GM18507 (cell line): ENCODE measurements at places on chromosomes 16 and 17.

DNA sequence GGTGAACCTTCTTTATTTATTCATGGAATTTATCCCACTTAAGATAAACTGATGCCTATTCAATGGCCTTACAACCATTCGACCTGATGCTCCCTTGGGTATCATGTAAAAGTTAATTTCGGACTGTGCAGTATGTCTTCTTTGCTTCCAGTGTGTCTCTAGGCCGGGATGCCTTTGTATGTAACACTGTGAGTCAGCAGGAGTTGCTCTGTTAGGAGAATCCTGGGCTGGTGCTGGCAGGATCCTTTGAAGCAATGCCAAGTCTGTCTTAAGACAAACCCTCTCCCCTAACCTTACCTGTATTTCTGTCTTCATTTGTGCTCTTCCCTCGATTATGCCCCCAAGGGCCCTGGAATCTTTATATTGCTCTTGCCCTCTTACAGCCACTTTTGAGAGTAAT is 37.9 kb upstream of the ABCA8 start:
- no peak for DNase-seq

GRCh38 chr17:17865035-17865434 is 28.2 kb upstream of the SREBF1 start:
- DNase-seq = no peak

DNA sequence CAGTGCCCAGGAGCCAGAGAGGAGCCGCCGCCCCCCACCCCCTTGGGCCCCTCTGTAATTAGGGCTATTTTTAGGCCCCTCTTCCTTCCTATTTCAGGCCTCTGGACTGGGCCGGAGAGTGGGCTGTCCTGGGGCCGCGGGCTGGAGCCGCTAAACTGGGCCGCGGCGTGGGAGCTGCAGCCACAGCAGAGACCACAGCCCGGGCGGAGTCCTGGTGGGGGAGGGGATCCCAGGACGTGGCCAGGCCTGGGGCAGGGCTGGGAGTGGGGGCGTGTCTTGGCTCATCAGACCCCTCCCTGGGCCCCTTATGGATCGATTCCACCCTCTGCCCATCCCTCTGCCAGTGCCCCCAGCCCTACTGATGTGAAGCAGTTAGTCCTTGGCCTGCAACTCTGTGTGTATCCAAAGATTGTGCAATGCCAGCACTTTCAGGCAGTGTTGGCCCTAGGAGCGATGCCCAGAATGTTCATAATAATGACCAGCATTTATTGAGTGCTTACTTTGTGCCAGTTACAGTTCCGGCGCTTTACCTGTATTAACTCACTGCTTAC is 15.0 kb upstream of the TAC4 start:
- no peak for DNase-seq

DNA sequence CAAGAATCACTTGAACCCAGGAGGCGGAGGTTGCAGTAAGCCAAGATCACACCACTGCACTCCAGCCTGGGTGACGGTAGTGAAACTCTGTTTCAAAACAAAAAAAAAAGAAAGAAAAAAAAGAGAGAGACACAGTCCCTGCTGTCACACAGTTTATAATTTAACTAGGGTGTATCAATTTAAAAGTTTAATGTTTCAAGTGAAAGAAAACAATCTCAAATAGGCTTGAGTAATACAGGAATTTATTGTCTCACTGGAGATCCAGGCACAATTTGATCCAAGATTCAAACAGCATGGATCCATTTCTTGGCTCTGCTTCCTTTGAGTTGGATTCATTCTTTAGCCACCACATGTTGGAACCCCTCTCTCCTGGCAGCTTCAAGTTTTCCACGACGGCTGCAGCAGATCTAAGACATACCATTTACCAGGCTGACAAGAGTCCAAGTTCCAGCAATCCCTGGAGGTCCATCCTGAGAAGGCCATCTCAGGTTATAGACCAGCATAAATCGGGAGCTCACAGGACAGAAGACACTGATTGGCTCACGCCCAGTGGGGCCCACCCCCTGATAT is 97.5 kb downstream of the YPEL2 start:
- DNase-seq = no peak

GRCh38 chr17:9707948-9708347 is 62.6 kb downstream of the USP43 start:
- no peak for DNase-seq

DNA sequence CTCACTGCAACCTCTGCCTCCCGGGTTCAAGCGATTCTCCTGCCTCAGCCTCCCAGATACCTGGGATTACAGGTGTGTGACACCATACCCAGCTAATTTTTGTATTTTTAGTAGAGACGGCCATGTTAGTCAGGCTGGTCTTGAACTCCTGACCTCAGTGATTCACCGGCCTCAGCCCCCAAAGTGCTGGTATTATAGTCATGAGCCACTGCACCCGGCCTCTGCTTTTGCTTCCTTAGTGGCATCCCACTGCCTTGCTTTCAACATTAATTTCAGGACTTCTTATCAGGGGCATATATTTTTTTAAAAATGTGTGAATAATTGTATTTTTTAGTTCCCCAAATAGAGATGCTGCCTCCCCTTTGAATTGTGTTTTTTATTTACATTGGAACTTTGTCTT is 98.8 kb downstream of the SYCE1L start:
- DNase-seq = no peak

DNA sequence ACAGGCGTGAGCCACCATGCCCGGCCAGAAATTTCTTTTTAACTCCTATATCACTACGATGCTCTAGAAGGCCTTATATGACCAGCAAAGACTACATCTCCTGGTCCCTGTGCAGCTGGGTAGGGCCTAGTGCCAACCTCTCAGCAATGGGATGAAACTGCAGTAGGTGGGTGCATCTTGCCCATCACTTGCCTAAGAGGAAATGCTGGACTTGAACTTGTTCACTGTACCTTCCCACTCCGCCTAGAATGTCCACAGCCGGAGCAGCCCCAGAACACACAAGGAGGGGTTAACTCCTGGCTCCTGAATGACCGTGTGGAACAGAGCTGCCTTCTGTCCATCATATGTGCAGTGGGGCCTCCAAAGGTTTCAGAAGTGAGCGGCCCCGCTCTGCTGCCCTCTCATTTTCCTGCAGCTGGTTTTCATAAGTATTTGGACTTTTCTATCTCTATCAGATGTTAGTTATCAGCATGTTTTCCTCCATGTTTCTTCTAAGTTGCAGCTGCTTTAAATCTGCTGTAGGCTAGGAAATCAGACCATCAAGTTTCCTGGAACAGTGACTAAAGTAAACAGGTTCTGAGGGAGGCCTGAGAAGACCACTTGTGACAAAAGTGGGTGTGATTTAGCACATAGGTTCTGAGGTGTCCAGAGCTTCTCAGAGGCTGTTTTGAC is 52.5 kb downstream of the WSB1 start:
- no peak for DNase-seq

GRCh38 chr16:65947951-65948350 is 418.5 kb upstream of the CDH5 start:
- no peak for DNase-seq

DNA sequence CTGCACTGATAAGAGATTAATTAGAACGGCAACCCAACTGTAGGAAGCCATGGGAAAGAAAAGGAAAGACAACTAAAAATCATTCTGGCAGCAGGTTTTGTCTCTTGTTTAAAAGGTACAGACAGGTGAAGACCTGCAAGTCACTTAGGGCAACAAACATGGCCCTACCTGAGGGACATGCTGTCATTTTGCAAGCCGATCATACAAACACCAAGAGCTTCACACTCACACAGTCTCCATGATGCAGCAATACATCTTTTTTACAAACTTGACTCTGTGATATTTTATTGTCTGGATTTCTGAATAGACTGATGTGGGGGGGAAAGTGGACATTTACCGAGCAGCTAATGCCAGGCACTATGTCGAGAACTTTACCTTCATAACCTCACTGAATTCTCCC is 101.8 kb downstream of the PARN start:
- DNase-seq = no peak

DNA sequence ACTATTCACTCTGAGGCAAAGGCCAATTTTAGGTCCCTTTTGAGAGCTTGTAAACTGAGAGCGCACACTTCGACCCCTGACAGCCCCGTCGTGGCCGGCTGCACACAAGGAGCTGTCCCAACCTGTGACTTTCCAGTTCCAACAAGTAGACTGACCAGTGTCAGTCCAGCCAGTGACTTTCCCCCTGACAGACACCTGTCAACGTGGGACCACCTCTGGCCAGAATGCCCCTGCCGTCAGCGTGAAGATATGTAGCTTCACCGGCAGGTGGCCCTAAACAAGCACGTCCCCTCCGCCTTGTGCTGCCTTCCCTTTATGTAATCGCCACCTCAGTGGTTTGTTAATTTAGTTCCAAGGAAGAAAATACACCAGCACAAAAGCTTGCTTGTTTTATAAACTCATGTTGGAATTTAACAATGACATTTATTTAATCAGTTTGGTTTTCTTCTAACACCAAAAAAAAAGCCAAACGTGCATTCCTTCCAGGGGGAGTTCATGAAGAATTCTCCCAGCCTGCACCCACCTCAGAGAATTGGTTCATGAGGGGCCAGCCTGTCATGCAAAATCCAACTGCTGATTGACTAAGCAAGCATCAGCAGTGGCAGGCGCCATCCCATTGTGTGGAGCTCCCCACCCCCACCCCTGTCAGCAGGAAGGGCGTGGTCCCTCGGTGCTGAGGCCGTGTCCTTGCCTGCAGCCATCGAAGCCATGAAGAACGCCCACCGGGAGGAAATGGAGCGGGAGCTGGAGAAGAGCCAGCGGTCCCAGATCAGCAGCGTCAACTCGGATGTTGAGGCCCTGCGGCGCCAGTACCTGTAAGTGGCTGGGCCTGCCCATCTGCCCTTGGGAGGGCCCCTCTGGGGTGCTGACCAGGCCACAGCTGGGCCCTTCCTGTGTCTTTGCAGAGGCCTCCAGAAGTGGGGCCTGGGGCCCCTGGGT is 33.9 kb downstream of the PLD6 start:
- no peak for DNase-seq

GRCh38 chr17:4161192-4161966 is 18.4 kb downstream of the CYB5D2 start:
- no peak for DNase-seq

DNA sequence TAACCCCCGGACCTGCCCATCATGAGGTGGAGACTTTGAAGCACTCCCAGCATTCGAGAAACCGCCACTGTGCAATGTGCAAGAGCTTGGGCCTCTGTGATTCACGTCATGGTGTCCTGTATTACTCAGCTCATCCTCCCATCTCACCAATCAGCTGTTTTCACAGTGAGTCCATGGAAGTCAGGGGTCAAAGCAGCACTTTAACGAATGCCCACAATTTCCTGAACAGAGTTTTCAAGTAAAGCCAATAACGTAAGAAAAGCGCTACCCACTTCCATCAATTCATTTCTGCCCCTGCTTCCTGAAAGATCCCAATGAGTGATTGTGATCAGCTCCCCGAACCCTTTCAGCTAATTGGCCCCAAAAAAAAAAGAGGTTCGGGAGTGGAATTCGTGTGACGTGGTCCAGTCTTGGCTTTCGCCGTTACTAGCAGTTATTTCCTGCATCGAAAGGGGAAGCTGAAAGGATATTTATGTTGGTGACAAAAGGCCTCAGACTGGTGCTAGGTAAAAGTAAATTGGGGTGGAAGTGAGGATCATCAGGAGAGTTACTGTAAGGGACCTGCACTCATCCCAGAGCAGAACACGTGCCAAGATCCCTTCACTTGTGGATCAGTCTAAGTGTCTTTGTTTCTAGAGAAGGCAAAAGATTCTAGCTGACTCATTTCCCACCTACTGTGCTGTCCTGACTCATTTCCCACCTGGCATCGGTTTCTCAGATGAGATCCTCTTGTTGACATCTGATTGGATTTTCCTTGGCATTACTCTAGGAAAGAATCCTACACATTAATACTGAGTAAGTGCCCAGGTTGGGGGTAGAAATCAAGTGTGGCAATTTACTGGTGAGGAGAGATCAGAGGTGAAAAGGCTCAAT is 136.7 kb upstream of the NUDT7 start:
- DNase-seq = no peak

DNA sequence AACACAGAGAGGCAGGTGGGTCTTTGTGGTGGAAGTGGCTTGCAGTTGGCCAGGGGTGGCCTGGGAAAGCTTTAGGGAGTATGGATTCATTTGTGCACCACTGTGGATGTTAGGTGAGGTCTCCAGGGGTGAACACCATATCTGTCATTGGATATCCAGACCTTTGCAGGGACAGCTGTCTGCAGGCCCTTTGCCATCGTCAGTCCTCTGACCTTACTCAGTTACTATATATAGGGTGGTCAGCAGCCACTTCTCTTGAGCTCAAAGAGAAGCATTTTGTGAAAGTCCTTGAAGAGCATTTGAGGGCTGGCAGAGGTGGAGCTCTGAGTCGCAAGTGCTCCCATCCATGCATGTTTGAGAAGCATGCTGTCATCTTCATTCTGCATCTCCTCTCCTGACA is 40.4 kb downstream of the TMEM11 start:
- no peak for DNase-seq
